Effector memory CD4-positive, alpha-beta T cell (primary cell): ENCODE measurements at places on chromosomes 13 and 19.

DNA sequence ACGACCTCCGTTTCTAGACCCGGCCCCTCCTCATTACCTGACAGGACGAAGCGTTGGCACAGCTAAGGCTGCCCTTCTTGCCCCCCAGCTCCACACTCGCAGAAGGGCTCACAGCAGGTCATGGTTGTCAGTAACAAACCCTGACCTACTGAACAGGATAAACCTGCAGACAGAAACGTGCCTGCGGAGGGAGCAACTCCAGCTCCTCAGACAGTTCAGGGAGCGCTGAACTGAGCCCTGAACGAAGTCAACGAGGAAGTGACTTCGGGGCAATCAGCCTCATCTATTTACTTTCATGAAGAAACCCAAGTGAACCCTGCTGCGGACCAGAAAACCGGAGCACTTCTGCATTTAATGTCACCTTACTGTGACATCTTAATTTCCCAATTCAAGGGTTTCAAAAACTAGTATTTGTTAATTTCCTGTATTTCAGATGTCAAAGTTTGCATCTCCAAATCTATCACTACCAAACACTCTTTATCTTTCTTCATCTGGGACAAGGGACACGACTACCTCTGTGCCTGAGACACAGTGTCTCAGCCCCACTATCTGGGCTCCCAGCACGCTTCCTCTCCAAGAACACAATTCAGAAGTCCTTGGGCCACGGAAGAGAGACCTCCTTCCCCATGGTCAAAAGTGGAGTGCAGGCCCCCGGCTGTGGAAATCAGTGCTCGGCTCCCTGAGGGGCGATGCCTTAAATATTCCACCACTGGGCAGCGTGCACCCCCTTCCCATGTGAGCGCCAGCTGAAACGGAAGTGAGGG lies 40.2 kb downstream of the CARS2 start:
- no peaks in the 10 kb centered on the region for H3K27me3 ChIP-seq
- H3K4me1 ChIP-seq = no peaks in the 10 kb centered on the region
- no peak for DNase-seq
- no peak overlapping the region for H3K4me3 ChIP-seq

GRCh38 chr19:13033819-13034611 lies 38.7 kb downstream of the NFIX start:
- H3K4me3 ChIP-seq = no peak overlapping the region
- no peak overlapping the region for H3K27ac ChIP-seq
- H3K4me1 ChIP-seq = no peaks in the 10 kb centered on the region

GRCh38 chr13:41054212-41054877 lies 7.0 kb upstream of the WBP4 start:
- H3K4me1 ChIP-seq = peaks cover 4% of the 10 kb centered on the region
- no peaks in the 10 kb centered on the region for H3K27me3 ChIP-seq
- H3K27ac ChIP-seq = no peak overlapping the region
- H3K4me3 ChIP-seq = no peak overlapping the region

GRCh38 chr13:91400671-91401070 lies 2.2 kb downstream of the GPC5 start:
- no peak for DNase-seq
- H3K27me3 ChIP-seq = peaks cover 3% of the 10 kb centered on the region
- H3K4me1 ChIP-seq = peaks cover 15% of the 10 kb centered on the region
- H3K36me3 ChIP-seq = no peaks in the 10 kb centered on the region
- no peak overlapping the region for H3K4me3 ChIP-seq

DNA sequence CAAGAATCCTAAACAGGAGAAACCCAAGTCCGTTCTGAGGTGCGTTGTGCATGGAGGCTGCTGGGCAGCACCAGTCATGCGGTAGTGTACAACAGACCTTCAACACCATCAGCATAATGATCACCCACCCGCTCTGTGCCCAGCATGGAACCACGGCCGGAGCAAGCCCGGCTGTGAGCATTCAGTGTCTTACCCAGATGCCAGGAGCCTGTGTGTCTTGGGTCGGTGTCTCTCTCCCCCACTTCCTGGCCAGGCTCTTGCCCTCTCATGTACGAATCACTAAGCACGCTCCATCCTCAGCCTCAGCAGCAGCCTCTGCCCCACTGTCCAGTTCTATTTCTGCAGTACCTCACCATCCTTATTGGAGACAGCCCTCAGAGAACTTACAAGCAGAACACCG lies 231.6 kb upstream of the IRS2 start:
- no peaks in the 10 kb centered on the region for H3K4me1 ChIP-seq
- no peaks in the 10 kb centered on the region for H3K36me3 ChIP-seq
- no peak for DNase-seq
- H3K27me3 ChIP-seq = no peaks in the 10 kb centered on the region

GRCh38 chr13:25420161-25420560 lies 48.4 kb downstream of the ATP8A2 start:
- H3K27ac ChIP-seq = no peak overlapping the region
- no peaks in the 10 kb centered on the region for H3K4me1 ChIP-seq
- no peak for DNase-seq
- H3K4me3 ChIP-seq = no peak overlapping the region

DNA sequence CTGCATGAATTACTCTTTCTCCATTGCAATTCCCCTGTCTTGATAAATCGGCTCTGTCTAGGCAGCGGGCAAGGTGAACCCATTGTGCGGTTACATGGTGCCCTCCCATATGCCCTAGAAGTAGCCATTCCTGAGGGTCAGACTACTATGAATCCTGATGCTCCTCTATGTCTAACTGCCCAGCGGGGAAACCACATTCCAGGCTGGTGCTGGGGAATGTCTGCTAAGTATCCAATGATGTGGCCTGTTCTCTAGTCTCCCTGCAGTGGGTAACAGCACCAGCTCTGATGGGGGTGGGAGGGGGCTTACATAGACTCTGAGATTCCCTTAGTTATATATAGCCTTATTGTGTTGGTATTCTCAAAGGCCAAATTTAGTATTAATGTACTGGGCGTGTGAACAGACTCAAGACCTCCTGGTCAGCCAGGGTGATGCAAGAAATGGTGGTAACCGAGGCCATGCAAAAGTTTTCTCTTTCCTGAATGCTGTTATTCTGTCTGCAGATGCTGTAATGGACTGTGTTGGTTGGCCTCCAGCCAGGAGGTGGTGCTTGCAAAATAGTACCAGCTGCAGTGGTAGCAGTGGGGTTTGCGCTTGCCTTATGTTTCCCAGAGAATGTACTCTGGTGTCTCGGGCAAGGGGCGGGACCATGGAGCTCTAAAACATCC lies 564.8 kb upstream of the SLITRK1 start:
- no peaks in the 10 kb centered on the region for H3K36me3 ChIP-seq
- H3K4me1 ChIP-seq = no peaks in the 10 kb centered on the region
- H3K27me3 ChIP-seq = no peaks in the 10 kb centered on the region
- DNase-seq = no peak

DNA sequence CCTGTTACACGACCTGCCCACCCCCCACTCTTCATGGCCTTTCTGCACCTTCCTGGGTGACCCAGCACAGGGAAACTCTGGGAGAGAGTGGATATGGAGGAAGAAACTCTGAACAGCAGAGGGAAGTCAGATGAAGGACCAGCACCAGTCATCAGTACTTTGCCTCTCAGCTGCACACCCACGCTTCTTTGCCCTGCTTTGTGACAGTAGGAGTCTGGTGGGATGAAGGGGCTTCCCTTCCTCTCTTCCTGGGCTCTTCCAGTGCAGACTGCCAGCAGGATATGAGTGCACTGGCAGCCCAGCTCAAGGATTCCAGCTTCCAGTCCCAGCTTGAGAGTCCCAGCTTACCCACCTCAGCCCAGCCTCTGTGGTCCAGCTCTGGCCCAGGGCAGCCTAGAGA lies 68.9 kb downstream of the CRYL1 start:
- no peaks in the 10 kb centered on the region for H3K36me3 ChIP-seq
- no peak overlapping the region for H3K4me3 ChIP-seq
- H3K27ac ChIP-seq = no peak overlapping the region
- H3K4me1 ChIP-seq = no peaks in the 10 kb centered on the region
- no peaks in the 10 kb centered on the region for H3K27me3 ChIP-seq
- no peak for DNase-seq

GRCh38 chr19:18430417-18431144 lies 7.4 kb downstream of the ISYNA1 start:
- H3K27ac ChIP-seq = peak overlapping the region; percentile 94
- H3K4me3 ChIP-seq = peak overlapping the region; percentile 18
- no peak for DNase-seq
- no peaks in the 10 kb centered on the region for H3K36me3 ChIP-seq
- H3K27me3 ChIP-seq = no peaks in the 10 kb centered on the region

GRCh38 chr19:13799669-13800068 lies 4.4 kb downstream of the ZSWIM4 start:
- H3K36me3 ChIP-seq = no peaks in the 10 kb centered on the region
- H3K4me3 ChIP-seq = no peak overlapping the region
- H3K27me3 ChIP-seq = no peaks in the 10 kb centered on the region

GRCh38 chr13:61664801-61665705 lies 249.4 kb upstream of the PCDH20 start:
- H3K27me3 ChIP-seq = no peaks in the 10 kb centered on the region
- H3K36me3 ChIP-seq = no peaks in the 10 kb centered on the region
- no peak overlapping the region for H3K27ac ChIP-seq

DNA sequence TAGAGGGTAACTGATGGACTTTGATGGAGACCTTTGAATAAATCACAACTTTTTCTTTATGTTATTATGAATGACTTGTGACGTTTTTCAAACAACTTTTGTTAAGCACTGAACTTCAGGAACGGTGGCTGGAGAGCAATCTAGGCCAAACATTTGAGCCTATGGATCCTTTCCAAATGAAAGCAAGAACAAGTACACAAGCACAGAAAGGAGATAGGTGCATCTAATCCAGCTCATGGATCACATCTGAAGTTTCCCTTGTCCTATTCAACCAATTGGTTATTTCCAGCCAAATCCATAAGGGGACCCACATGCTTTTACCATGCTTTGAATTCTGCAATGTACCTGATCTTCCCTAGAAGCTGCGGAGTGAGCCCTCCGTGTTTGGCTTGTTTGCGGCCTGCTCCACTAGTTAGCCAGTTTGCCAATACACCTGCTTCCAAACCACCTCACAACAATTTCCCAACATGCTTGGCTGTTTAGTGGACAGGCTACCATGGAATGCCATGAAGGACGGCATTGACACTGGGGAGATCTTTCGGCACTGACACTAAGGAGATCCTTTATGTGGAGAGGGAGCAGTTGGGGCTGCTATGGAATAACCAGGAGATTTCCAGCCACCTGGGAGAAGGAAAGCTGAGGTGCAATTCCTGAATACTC lies 315.9 kb downstream of the DNAJC15 start:
- no peaks in the 10 kb centered on the region for H3K36me3 ChIP-seq
- DNase-seq = no peak
- no peaks in the 10 kb centered on the region for H3K27me3 ChIP-seq
- no peaks in the 10 kb centered on the region for H3K4me1 ChIP-seq
- H3K4me3 ChIP-seq = no peak overlapping the region

DNA sequence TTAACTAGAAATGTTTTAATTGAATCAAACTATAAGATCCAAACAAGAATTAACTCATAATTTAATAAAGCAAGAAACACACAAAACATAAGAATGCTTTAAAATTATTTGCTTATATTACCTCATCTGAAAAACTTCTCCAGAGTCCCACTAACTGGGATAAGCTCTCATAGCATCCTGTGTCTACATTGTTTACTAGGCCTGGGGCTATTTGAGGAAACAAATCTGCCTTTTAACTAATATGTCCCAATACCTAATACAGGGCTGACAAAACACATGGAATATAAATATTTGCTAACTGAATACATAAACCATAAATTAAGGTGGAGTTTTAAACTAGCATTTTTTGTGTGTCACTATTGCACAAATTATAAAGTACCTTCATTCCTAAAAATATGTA lies 1399.8 kb upstream of the SLC10A2 start:
- H3K36me3 ChIP-seq = no peaks in the 10 kb centered on the region
- H3K4me1 ChIP-seq = no peaks in the 10 kb centered on the region
- no peaks in the 10 kb centered on the region for H3K27me3 ChIP-seq
- no peak overlapping the region for H3K27ac ChIP-seq
- no peak for DNase-seq

DNA sequence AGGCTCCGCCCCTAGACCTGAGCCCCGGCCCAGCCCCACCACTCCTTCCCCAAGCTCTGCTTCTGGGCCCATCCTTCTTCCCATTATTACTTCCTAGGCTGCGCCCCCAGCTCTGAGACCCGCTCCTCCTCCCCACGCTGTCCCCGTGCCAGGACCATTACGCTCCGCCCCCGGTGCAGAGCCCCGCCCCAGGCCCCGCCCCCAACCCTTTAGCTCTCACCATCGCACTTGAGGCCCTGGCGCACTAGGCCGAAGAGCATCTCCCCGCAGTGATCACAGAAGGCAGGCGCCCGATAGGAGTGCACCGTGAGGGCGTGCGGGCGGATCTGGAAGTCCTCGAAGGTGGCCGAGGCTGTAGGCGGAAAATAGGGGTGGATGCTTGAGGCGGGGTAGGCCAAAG lies 6.2 kb downstream of the PRKD2 start:
- no peak for DNase-seq
- peaks cover 15% of the 10 kb centered on the region for H3K4me1 ChIP-seq
- H3K36me3 ChIP-seq = peaks cover 44% of the 10 kb centered on the region
- no peak overlapping the region for H3K4me3 ChIP-seq

- H3K27me3 ChIP-seq = no peaks in the 10 kb centered on the region
- DNase-seq = no peak
- H3K4me1 ChIP-seq = no peaks in the 10 kb centered on the region
- H3K36me3 ChIP-seq = no peaks in the 10 kb centered on the region
These were observed 154.0 kb upstream of the TSC22D1 start for GRCh38 chr13:44730099-44730498.

GRCh38 chr19:51822946-51823345 lies 28.0 kb downstream of the FPR3 start:
- no peaks in the 10 kb centered on the region for H3K4me1 ChIP-seq
- no peak overlapping the region for H3K4me3 ChIP-seq
- H3K27ac ChIP-seq = no peak overlapping the region

DNA sequence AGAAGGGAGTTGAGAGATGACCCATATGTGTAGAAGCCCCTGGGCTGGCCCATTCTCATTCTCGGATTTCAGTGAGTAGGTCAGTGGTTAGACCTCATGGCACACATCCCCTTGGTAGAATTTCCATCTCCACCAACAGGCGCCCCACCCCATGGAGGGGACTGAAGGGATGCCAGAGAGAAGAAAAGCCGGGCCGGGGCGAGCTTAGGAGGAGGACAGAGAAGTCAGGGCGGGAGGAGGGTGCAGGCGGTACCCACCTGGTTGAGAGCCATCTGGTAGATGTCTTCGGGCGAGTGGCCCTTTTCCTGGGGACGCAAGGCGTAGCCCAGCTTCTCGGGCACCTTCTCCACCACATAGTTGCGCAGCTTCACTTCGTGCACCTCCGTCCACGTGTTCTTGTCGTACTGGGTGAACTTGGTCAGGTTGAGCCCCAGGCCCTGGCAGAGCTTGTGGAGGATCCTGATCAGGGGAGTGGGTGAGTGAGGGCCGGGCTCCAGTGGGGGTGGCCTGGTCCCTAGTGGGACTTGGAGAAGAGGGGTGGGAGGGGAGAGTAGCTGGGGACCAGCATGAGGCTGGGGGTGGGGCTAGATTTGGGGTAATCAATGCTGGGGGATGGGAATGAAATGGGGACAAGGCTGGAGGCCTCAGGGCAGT lies 2.5 kb downstream of the IL4I1 start:
- peaks cover 38% of the 10 kb centered on the region for H3K4me1 ChIP-seq
- DNase-seq = no peak
- no peak overlapping the region for H3K4me3 ChIP-seq
- no peaks in the 10 kb centered on the region for H3K27me3 ChIP-seq
- H3K36me3 ChIP-seq = no peaks in the 10 kb centered on the region
